ENCODE measurements at places on chromosomes 5 and 9. TPM values are rescaled to one million over a fixed set of nuclear protein-coding genes. Genes with fewer than 3 reads are reported as not detected.

DNA sequence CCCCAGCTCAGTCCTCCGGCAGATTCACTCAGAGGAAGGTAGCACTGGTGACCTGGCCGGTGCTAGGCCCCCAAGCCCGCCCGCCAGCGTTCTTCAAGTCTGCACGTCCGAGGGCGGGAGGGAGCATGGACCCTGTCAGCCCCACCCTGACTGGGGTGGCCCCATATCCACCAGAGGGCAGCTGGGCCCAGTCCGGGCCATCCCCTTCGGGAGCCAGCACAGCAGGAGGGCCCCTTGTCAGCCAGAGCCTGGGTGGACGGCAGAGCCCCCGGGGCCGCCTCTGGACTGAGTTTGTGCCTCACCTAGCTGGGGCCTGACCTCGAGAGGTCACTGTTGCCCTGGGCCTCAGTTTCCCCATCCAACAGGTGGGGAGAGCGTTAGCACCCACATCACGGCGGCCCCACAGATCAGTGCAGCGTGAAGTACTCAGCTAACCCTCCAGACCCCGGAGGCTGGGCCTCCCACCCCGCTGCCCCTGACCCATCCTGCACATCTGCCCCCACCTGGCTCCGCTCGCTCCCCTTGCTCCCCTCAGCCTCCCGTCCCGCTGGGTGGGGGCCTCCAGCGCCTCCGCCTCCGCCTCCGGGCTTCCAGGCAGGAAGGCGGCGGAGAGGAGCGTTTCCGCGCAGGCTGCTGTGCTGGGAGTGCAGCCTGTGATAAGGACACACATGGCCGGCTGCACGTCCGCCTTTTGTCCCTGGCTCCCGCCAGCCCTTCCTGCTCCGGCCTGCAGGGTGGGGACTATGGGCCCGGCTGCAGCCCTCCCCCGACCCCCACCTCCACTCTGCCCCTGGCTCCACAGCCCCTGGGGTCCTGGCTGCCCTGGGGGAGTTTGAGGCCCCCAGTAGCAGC lies 16.6 kb upstream of the EGFL7 start:
- peaks cover 41% of the 10 kb centered on the region for H3K27me3 ChIP-seq
- peaks cover 20% of the 10 kb centered on the region for H3K4me1 ChIP-seq
- no peak overlapping the region for H3K27ac ChIP-seq
- H3K36me3 ChIP-seq: no peaks in the 10 kb centered on the region
- H3K4me3 ChIP-seq: no peak overlapping the region

GRCh38 chr9:80061940-80062339 lies 490.2 kb downstream of the TLE4 start:
- H3K27me3 ChIP-seq: no peaks in the 10 kb centered on the region
- no peak overlapping the region for H3K4me3 ChIP-seq
- H3K4me1 ChIP-seq: no peaks in the 10 kb centered on the region

Gene FOXD4L4
- total RNA-seq: not detected

Gene UIMC1
- 50.8 TPM for total RNA-seq

Gene TAF11L8
- total RNA-seq: not detected

Gene SLU7
- 99.9 TPM for total RNA-seq

Gene ZNF300
- 3.0 TPM for total RNA-seq

Measured in CD4-positive, alpha-beta T cell (primary cell).